Activated CD4-positive, alpha-beta T cell treated with anti-CD3 and anti-CD28 coated beads, Interleukin-2, amount 10 ng/mL, durations not matched to agents 7 days and 5 days (primary cell): ENCODE measurements at places on chromosomes 4 and X.

- H3K4me1 ChIP-seq = no peaks in the 10 kb centered on the region
- no peak for DNase-seq
- no peaks in the 10 kb centered on the region for H3K36me3 ChIP-seq
- H3K27me3 ChIP-seq = no peaks in the 10 kb centered on the region
- H3K4me3 ChIP-seq = no peak overlapping the region
Observed at GRCh38 chr4:59904331-59904730, 1295.8 kb upstream of the ADGRL3 start.

- H3K36me3 ChIP-seq = peaks cover 38% of the 10 kb centered on the region
- no peaks in the 10 kb centered on the region for H3K27me3 ChIP-seq
- H3K4me1 ChIP-seq = peaks cover 81% of the 10 kb centered on the region
- DNase-seq = no peak
Observed at GRCh38 chr4:152106113-152106763, 345.4 kb upstream of the GATB start.

DNA sequence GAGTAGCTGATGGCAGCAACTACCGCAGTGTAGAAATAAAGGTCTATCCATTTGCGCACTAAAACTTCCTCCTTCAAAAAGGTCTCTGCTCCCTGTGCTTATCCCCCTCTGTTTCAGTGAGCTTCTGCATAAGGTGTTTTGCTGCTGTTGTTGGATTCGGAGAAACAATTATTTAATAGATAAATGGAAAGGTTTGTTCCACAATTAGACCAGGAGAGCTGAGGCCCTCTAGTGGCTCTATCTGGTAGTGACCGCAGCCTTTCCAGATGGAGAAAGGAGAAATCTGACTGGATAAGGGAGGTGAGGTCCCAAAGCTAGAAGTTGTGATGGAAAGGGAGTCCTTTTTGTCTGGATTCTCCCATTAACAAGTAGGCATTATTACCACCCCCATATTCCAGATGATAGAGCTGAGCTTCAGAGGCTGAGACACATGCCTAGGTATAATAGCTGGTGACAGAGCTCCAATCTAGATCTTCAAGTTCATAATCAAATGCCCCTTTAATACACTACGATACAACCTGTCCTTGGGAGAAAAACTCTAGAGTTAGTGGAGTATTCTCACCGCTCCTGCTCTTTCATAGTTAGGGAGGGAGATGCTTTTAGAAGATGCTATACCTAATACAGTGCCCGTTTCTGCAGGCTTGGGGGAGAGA, 5.1 kb upstream of the GABRQ start:
- peaks cover 22% of the 10 kb centered on the region for H3K27me3 ChIP-seq
- no peak overlapping the region for H3K4me3 ChIP-seq

DNA sequence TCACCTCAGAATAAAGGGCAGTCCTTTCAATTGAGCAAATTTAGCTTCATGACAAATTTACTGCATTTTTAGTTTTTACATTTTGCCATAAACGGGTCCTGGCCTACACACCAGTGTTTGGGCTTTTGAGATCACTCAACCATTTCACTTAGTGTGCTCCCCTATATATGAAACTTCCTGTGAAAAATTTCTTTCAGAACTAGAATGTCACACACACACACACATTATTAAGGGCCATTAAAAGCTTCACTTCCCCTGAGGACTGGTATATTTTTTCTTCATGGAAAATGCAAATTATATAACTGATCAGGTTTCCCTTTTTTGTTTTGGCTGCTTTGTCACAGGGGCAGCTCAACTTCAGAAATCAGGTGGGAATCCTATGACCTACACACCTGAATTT, 206.5 kb downstream of the ENOX2 start:
- H3K27me3 ChIP-seq = no peaks in the 10 kb centered on the region
- no peak for DNase-seq
- no peak overlapping the region for H3K27ac ChIP-seq
- H3K4me1 ChIP-seq = no peaks in the 10 kb centered on the region
- H3K36me3 ChIP-seq = no peaks in the 10 kb centered on the region

DNA sequence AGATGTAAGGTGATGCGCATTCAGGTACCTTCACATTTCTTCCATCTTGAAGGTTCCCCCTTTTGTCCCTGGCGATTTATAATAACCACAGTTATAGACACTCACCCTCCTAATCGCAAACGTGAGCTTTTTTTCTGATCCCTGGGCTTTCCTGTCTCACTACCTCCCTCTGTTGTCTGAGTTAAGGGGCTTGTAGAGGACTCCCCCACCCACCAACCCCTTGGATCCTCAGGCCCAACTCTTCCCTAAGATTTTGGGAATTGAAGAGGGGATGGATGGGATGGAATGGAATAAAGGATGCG, 1.4 kb downstream of the CNKSR2 start:
- peaks cover 1% of the 10 kb centered on the region for H3K27me3 ChIP-seq
- no peaks in the 10 kb centered on the region for H3K36me3 ChIP-seq
- H3K4me1 ChIP-seq = peaks cover 33% of the 10 kb centered on the region
- peak overlapping the region; percentile 64 for H3K27ac ChIP-seq
- DNase-seq = no peak

DNA sequence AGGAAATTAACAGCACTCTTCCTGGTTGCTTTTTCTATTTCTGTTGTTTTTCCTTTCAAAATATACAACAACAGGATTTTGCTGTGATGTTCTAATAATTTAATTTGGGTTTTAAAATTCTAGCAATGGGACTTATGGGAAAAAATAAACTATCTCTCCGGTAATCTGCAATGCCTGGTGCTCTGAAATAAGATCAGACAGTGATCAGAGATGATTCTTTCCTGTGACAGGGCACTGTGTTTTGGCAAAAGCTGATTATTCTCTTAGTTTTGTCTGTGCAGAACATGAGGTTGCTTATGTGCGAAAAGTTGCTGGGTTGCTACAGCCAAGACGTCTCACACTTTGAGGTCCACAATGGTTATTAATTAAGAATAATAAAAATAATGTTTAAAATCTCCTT, 291.7 kb downstream of the FBXO8 start:
- no peaks in the 10 kb centered on the region for H3K27me3 ChIP-seq
- H3K27ac ChIP-seq = no peak overlapping the region
- DNase-seq = no peak
- no peaks in the 10 kb centered on the region for H3K36me3 ChIP-seq

GRCh38 chr4:110130576-110131358, 67.6 kb downstream of the ELOVL6 start:
- peaks cover 10% of the 10 kb centered on the region for H3K4me1 ChIP-seq
- DNase-seq = no peak
- H3K27ac ChIP-seq = no peak overlapping the region
- peaks cover 5% of the 10 kb centered on the region for H3K36me3 ChIP-seq
- no peaks in the 10 kb centered on the region for H3K27me3 ChIP-seq
- no peak overlapping the region for H3K4me3 ChIP-seq

DNA sequence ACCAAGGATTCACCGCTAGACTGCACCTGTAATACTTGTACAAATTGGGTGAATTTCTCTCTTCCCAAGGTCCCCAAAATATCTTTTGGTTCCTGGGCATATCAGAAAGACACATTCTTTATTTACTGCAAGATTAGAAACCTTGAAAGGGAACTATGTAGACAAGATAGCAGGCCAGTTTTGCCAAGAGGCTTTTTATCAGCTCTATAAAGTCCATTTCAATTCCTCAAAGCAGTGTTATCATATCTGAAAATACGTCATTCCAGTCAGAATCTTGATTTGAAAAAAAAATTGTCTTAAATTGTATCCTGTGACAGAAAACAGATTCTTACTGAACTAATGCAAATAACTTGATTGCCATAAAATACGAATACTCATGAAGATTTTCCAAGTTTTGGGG, 37.0 kb upstream of the NSG1 start:
- peak overlapping the region; percentile 9 for H3K27ac ChIP-seq
- no peak for DNase-seq
- H3K27me3 ChIP-seq = no peaks in the 10 kb centered on the region

DNA sequence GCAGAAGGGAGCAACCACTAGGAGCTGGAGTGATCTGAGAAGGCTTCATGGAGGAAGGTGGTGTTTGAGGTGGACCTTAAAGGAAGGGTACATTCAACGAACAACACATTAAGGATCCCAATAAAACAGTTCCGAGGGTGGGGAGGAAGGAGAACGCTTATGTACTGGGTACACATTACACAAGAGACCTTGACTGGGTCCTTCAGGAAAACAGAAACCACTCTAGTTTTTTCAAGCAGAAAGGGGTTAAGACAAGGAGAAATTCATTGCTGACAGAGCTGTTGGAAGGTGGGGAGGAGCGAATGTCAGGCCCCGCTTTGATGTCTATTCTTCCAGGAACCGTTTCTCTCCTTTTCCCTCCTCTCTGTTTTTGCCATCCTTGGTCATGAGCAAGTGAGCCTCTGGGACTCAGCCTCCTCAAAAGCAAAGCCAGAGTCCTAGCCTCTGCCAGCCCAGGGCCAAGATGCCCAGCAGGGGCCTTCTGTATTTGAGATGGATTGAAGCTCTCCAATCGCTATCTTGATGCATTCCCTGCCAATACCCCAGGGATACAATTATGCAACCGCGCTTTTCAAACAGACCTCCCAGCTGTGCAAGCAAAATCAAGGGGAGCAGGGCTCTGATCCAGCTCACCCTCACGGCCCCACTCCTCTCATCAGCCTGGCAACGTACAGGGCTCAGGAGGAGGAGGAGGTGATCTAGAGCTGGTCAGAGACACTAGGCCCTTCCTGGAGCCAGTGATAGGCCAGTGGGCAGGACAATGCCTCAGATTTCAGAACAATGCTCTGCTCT, 48.4 kb downstream of the ZBTB49 start:
- H3K4me3 ChIP-seq = no peak overlapping the region
- no peaks in the 10 kb centered on the region for H3K27me3 ChIP-seq
- no peaks in the 10 kb centered on the region for H3K36me3 ChIP-seq
- DNase-seq = no peak
- H3K4me1 ChIP-seq = peaks cover 7% of the 10 kb centered on the region

GRCh38 chr4:187480146-187481145, 515.1 kb upstream of the ZFP42 start:
- no peak for DNase-seq
- no peak overlapping the region for H3K27ac ChIP-seq
- no peaks in the 10 kb centered on the region for H3K27me3 ChIP-seq
- H3K4me3 ChIP-seq = no peak overlapping the region

- no peak for DNase-seq
- H3K4me3 ChIP-seq = no peak overlapping the region
- no peaks in the 10 kb centered on the region for H3K4me1 ChIP-seq
Observed at GRCh38 chr4:54852054-54852453, 194.3 kb downstream of the KIT start.

- peak; percentile 85 for DNase-seq
- peak within 1 kb of the TSS; percentile 96 for H3K4me3 ChIP-seq
- peak within 1 kb of the TSS; percentile 93 for H3K27ac ChIP-seq
- H3K27me3 ChIP-seq = peaks cover 17% of the 10 kb centered on the region
Observed at GRCh38 chr4:78938868-78939666, at the start of gene PAQR3. PAQR3 (minus strand) TSS chr4:78939438; CDS start chr4:78939224, 214 bp downstream.

DNA sequence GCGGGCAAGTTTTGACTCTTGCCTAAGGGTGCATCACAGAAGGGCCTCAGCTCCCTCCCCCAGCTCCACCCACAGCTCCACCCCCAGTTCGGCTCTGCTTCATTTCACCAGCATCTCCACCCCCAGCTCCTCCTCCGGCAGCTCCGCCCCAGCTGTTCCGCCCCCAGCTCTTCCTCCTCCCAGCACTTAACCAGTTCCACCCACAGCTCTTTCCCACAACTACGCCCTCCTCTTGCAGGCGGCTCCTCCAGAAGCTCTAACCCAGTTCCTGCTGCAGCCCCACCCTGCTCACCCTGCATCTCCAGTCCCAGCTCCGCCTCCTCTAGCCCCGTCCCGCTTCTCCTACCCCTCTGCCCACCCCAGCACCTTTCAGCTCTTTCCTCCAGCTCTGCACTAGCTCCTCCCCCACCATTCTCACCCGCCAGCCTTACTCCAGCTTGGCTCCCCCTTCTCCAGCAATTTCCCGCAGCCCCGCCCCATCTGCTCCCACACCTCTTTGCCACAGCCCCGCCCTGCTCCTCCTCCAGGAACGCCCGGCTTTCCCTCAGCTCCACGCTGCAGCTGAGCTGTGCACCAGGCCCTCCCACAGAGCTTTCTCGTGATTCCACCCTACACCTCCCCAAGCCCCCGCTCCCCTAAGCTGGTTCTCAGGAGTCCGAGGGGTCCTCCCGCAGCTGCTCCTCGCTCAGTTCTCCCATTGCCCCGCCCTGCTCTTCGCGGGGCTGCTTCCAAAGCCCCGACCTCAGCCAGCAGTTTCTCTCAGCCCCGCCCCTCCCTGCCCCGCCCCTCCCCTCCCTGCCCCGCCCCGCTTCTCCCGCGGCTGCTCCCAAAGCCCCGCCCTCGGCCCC, 1.3 kb upstream of the EOLA1 start:
- H3K27me3 ChIP-seq = no peaks in the 10 kb centered on the region
- H3K4me1 ChIP-seq = peaks cover 6% of the 10 kb centered on the region
- peak overlapping the region; percentile 90 for H3K27ac ChIP-seq
- DNase-seq = peak; percentile 92

GRCh38 chrX:22666441-22666840, 333.3 kb upstream of the DDX53 start:
- H3K36me3 ChIP-seq = no peaks in the 10 kb centered on the region
- no peaks in the 10 kb centered on the region for H3K27me3 ChIP-seq

DNA sequence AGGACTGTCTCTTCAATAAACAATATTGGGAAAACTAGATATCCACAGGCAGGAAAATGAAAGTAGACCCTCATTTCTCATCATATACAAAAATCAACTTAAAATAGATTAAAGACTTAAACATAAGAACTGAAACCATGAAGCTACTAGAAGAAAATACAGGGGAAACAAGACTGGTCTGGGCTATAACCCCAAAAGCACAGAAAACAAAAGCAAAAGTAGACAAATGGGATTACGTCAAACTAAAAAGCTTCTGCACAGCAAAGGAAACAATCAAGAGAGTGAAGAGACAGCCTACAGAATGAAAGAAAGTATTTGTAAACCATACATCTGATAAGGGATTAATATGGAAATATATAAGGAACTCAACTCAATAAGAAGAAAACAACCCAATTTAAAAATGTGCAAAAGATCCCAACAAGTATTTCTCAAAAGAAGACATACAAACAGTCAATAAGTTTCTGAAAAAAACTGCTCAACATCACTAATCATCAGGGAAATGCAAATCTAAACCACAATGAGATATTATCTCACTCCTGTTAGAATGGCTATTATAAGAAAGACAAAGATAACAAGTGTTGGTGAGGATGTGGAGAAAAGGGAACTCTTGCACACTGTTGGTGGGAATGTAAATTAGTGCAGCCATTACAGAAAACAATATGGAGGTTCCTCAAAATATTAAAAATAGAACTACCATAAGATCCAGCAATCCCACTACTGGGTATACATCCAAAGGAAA, 325.3 kb upstream of the RASGEF1B start:
- H3K27me3 ChIP-seq = no peaks in the 10 kb centered on the region
- peak overlapping the region; percentile 69 for H3K27ac ChIP-seq
- no peak overlapping the region for H3K4me3 ChIP-seq
- peaks cover 3% of the 10 kb centered on the region for H3K36me3 ChIP-seq
- DNase-seq = no peak
